ENCODE measurements at places on chromosomes 3 and 15.

DNA sequence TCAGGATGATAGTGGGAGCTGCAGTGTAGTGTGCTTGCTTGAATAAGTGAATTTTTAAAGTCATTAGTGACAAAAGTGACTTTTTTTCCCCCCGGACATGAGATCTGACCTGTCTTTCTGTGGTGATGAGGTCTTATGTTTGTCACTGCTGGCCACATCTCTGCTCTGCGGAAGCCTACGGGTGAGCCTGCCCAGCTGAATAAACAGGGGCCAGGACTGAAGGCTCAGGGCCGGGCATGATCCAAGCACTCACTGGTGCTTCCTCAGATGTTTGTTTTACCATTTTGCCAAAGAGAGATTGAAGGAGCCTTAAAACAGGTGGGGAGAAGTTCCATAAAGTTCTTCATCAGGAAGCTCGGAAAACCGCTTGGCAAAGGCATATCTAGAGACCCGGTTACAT lies 35.0 kb downstream of the RPL39L start:
- no peak for DNase-seq

- no peak for DNase-seq
Measured at GRCh38 chr15:77071305-77072223, 655 bp upstream of the TSPAN3 start.

GRCh38 chr15:41494922-41495735 lies 1.5 kb downstream of the ITPKA start:
- no peak for DNase-seq

DNA sequence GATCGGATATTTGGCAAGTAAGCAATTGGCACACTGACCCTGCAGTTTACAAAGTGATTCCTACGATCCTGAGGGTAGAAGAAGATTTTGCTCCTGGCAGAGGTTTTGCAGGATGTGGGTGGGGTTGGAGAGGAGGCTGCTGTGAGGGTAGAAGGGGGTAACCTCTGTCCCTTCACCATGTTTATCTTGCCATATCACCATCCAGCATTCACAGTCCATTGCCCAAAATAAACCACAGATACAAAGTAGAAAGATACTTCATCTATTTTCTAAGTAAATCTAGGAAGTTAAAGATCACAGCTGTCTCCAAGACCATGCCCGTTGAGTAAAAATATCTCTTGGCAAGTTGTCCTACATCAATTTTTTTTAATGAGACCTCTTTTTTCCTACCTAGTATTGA lies 51.6 kb downstream of the LIPC start:
- no peak for DNase-seq

GRCh38 chr3:17055374-17056276 lies 170.9 kb downstream of the PLCL2 start:
- DNase-seq, result no peak

GRCh38 chr15:39834256-39834655 lies 51.6 kb upstream of the FSIP1 start:
- no peak for DNase-seq

DNA sequence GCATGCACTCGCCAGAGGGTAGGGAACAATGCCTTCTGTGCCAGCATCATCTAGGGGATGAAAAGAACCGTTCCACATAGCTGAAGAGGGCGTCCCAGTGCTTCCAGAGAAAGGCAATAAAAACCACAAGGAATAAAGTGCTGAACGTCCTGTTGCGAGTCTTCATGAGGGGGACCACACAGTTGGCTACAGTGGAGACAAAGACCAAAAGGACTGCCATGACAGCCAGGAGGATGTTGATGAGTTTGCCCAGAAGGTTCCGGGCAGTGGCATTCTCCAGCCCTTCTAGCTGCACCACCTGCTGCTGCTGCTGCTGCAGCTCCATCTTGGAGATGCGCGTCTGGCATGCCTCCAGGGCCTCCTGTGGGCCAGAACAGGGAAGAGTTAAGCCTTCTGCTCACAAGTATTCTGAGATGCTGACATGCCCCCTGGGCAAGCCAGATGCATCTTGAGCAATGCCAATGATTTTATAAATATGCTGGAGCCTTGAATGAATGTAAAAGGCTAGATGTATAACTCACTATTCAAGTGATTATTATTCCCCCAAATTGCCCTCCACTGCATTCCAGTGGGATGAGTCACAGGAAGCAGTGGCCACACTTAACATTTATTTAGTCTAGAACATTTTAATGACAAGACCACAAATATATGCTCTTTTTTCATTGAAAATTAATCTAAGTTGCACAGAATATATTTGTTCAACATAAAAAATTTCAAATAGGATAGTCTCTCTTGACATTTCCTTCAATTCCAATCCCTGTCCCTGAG lies 45.1 kb upstream of the PLXND1 start:
- DNase-seq, result no peak

- no peak for DNase-seq
Measured at GRCh38 chr3:97763586-97764406, 762 bp upstream of the ARL6 start.

DNA sequence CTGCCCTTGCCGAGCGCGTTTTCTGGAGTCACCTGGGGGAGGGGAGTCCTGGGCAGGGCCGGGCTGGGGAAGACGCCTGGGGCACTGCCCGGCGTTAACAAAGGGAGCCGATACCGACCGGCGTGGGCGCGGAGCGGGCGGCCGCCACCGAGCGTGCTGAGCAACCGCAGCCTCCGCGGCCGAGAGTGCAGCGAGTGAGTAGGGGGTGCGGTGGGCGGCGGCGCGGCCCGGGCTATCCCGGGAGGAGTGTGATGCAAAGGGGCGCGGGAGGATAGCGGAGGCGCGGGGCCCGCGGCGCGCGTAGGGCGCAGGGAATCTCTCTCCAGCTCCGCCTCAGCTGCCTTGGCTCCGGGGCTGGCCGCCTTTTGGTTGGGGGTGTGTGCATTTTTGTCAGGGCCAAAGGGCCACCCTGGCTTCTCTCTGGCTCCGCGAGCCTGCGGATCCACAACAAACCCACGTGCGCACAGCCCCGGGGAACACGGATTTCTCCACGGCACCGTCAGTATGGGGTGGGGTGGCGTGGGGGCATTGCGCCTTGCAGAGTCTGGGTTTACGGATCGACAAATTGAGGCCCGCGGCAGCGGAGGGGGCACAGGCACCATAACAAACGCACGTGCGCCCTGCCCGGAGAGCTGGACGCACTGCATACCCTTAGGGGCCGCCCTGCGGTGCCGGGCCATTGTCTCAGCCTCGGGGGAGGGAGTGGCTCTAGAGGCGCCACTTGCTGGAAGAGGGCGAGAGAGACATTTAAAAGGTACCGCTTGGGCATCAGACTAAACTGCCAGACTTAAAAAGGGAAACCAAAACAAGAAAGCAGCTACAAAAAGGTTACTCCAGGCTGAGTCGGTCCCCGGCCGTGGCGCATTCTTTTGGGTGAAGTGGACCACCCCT lies 560 bp downstream of the ST6GAL1 start:
- no peak for DNase-seq

DNA sequence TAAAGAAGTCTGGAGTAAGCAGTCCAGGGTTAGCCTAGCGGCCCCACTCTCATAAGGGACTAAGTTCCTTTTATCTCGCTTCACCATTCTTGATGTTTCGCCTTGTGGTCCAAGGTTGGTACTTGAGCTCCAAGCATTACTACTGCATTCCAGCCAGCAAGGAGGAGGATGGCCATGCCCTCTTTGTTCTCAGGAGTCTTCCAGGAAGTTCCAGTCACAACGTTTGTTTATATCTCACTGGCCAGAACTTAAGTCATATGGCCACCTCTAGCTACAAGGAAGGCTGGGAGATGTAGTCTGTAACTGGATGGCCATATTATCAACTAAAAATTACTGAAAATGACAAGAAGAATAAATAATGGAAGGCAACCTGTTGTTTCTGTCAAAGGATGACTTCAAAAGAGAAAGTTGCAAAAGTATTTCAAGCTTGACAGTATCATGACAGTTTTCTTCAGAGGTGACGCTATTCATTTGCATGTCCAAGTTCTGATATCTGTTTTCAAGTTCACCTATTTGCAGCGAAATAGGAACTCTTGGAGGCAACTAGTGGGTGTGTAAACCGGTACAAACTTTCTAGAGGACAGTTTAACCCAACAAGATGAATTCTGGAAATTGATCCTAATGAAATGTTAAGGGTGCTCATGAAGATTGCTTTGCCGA lies 118.6 kb downstream of the PGPEP1L start:
- DNase-seq, result no peak

- DNase-seq, result no peak
Measured at GRCh38 chr3:127800508-127800907, 21.8 kb downstream of the MGLL start.

GRCh38 chr3:82038556-82038955 lies 277.1 kb upstream of the GBE1 start:
- DNase-seq, result no peak

DNA sequence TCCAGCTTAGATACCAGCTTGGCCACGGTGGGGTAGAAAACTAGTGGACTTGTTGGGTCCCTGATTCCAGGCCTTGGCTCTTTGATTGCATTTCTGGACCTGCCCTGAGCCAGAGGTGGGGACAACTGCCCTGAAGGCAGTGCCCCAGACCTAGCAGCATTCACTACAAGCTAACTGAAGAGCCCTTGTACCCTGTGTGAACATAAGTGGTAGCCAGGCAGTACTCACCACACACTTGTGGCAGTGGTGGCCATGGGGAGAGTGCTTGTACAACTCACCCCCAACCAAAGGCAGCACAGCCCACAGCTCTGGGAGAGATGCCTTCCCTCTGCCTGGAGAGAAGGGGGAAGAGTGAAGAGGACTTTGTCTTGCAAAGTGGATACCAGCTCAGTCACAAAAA lies 177.3 kb upstream of the NAALADL2 start:
- no peak for DNase-seq

DNA sequence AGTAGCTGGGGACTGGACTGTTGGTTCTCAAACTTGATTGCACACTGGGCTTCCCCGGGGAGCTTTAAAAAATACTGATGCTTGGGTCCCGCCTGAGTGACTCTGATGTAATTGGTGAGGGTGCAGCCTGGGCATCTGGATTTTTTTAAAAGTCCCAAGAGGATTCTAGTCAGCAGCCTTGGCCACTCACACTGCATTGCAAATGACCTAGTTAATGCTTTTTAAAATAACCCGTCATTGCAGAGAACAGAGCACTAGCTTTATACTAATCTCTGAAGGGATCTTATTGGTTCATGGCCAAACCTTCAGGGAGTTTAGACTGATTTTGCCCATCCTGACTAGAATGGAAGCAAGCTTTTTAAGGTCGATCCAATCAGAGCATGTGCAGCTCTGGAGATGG lies 310.6 kb upstream of the PROK2 start:
- DNase-seq, result no peak

DNA sequence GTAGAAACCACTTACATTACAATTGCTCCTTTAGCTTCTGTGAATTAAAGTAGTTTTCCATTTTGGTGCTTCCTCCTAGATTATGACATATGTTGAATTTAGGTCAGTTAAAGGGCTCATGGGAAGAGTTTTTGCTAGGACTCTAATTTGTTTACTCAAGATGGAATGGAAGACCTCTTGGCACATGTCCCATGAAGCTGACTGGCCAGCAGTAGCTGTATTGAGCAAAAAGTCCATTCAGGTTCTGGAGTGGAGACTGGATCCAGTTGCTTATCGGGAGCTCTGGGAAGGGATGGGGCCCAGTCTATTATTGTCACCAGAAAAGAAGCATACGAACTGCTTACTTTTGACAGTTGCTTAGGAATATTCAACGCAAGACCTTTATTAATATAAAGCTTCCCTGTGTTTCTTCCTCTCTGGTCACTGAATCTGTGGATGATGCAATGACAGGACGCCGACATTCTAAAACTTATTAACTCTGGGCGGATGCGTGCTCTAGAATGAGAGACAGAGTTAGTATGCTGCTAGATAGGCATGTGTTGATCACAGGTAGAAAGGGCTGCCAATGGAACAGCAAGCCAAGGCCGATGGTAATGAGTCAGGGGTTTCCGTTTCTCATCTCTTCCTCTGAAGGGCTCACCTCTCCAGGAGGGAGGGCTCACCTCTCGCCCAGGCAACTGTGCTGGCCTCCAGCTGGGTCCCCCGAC lies 155.8 kb downstream of the NR1D2 start:
- no peak for DNase-seq

DNA sequence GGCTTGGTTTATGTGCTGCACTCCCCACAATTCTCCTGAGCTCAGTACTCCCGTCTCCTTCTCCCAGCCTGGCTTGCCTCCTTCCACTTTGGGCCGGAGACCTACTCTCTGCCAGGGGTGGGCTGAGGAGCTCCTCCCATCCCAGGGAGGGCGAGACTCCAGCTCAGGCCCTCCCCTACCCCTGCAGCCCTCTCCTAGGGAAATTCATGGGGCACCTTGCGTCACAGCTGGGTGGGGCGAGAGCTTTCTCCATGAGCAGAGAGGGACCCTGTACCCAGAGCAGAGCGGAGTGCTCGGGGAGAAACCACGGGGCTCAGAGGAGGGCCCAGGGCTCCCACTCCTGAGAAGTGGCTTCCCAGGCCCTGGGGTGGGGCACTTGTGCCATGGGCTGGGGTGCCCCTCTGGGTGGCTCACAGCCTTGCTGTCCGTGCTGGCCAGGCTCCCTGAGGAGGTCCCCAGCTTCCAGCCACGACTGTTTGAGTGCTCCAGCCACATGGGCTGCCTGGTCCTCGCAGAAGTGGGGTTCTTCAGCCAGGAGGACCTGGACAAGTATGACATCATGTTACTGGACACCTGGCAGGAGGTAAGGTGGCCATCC lies 13.3 kb downstream of the VILL start:
- no peak for DNase-seq

DNA sequence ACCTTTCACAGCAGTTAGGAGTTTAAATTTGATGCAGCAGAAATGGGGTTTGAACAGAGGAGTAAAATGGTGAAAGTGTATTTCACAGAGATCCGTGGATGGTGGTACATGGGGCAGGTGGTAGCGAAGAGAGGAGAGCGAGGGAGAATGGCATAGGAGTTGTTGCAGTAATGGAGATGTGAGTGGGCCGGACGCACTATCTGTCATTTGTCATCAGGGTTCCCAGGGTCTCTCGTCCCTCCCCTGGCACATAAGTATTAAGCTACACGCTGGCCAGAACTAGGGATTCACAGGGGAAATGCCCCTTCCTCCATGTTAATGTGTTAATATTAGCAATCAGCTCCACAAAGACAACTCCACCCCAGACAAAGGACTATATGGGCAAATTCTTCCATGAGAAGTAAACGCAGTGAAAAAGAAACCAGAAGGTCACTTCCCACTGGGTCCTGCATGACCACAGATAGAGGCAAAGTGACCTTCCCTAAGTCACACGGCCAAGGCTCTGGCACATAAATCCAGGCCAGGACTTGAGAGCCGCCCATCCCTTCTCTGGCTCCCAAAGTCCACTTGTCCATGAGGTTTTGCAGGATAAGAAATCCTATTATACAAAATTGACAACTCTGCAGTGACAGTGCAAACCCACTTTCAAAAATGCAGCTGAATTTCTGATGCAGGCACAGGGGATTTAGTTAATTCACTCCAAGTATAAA lies 42.5 kb downstream of the ANXA2 start:
- DNase-seq, result no peak

DNA sequence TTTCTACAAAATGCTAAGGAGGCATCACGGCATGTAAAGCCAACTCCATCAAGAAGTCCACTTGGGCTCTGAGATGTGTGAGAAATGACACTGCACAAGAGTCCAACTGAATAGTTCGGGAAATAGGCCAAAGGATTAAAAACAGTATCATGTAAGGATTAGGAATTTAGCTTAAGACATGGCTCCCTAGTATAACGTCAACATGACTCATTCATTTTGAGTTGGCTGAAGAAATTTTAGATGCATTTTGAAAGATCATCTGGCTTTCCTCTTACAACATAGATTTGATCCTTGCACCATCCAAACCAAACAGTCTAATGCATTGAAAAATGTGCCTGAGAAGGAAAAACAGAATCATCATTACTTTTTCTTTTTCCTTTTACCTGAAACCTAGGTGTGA lies 109.3 kb upstream of the MME start:
- no peak for DNase-seq
